Hippocampal formation (tissue), 2 donors: ENCODE measurements at places on chromosomes 12 and 14.

DNA sequence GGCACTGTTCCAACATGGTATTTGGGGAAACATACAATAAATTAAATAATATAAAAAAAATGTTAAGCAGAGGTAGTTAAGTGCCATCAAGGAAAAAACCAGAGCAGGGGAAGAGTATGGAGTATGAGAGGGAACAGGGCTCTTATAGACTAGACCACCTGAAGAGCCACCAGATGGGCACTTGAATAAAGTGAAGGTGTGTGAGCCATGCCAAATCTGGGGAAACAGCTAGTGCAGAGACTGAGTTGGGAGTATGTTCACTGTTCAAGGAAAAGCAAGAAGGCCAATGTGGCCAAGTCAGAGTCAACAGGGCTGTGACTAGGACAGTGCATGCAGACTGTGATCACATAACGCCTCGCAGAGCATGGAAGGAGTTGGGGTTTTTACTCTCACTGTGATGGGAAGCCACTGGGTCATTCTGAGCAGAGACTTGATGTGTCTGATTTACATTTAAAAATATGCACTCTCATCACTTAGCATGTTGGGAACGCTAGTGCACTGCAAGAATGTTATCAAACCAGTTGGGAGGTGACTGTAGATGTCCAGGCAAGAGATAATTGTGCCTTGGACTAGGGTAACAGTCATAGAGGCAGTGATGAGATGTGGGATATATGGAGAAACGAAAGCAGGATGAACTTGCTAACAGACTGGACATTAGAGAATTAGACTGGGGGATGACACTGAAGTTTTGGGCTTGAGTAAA, 25.6 kb downstream of the NDUFA12 start:
- DNase-seq: no peak

DNA sequence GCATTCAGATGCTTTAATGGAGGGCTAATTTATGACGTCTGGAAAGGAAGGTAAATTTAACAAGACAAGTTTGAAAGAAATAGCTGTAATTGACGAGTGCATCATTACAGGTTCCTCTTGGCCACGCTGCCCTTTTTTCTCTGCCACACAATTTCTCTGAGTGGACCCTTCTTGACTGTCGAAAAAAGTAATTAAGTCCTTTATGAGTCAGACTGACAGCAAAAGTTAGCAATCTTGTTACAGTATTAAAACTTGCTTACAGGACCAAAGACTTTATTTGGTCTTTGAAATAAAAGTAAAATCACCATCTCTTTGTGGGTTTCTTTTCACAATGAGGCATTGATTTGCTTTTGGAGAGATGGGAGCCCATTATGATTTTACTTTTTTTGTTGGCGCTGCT, 42.6 kb downstream of the SAMD4A start:
- no peak for DNase-seq

- no peak for DNase-seq
Measured at GRCh38 chr12:102797528-102797927, 119.5 kb downstream of the PAH start.

GRCh38 chr14:88323523-88324199, 592 bp upstream of the KCNK10 start:
- DNase-seq: no peak

GRCh38 chr12:55955344-55955743, 10.5 kb downstream of the PMEL start:
- DNase-seq: no peak

DNA sequence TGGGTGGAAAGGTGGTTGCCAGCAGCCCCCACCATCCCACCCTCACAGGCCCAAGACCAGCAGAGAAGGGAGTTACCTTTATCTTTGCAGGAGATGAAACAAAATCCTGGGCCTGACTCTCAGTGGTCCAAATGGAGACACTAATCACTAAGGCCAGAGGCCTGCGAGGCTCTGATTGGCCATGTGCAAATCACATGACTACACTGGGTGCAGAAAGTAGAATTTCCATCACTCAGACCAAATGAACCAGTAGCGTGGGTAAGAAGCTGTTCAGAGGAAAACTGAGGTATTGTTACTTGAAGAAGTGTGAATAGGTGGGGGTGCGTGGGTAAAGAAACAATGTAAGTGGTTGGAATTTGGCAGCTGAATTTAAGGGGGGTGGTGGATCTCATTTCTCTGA, 20.2 kb upstream of the PPP1CC start:
- DNase-seq: no peak

GRCh38 chr12:107487011-107487680, 198.5 kb upstream of the PWP1 start:
- no peak for DNase-seq

GRCh38 chr14:38866461-38866860, 236.6 kb downstream of the SEC23A start:
- DNase-seq: no peak

GRCh38 chr14:73231981-73232851, 5.1 kb upstream of the PAPLN start:
- DNase-seq: no peak

GRCh38 chr12:113697651-113698509, 226.2 kb upstream of the LHX5 start:
- DNase-seq: no peak

DNA sequence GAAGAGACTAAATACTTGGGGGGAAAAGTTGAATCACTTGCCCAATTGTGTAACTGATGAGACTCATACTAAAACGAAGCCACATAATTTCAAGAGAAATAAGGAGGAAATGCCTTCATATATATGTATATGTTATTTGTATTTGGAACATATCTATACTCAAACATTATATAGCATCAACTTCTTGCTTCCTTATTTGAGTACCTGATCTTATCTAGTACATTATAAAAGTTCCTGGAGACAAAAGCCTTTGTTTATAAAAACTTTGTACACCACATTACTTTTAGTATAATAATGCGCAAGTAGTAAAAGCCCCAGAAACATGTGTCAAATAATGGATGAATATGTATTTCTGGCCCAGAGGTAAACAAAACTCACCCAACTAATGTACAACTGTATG, 92.0 kb downstream of the SLC2A13 start:
- DNase-seq: no peak

DNA sequence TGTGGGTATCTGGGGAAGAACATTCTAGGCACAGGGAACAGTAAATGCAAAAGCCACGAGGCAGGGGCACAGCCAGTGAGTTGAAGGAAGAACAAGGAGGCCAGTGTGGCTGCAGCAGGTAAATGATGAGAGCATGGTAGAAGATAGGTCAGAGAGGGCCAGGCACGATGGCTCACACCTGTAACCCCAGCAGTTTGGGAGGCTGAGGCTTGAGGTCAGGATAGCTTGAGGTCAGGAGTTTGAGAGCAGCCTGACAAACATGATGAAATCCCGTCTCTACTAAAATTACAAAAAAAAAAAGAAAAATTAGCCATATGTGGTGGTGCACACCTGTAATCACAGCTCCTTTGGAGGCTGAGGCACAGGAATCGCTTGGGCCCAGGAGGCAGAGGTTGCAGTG, 86.7 kb upstream of the ESRRB start:
- no peak for DNase-seq

DNA sequence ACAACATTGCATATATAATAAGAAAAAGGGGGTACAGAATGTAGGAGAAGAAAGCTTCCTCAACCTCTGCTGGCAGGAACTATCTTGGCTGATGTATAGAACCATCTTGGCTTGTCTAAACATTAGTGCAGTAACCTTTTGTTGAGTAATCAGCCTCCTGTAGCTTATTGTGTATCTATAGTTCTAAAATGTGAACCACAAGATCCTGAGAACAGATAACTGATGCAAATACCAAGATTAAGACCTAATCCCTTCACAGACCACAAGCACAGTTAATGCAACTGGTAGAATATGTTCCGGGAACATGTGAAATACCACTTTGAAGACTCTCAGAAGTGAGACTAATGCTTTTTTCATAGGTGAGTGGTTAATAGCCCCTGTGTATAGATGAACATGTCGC, 50.7 kb upstream of the KCNC2 start:
- no peak for DNase-seq

DNA sequence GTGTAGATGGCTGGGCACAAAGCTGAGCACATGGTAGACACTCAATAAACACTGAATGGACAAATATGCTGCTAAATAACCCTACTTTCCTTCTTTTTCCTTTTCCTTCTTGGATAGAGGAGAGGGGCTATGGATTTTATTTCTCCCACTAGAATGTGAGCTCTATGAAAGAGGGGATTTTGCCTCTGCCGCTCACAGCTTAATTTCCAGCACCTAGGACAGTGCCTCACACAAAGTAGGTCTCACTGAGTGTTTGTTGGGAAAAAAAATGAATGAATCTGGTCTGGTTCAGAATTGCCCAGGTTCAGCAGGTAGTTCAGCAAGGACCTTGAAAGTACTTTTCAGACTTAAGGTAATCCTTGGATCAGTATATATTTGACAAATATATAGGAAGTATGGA, 65.5 kb downstream of the WSCD2 start:
- no peak for DNase-seq

GRCh38 chr14:75615200-75615599, 36.8 kb downstream of the FLVCR2 start:
- DNase-seq: no peak

DNA sequence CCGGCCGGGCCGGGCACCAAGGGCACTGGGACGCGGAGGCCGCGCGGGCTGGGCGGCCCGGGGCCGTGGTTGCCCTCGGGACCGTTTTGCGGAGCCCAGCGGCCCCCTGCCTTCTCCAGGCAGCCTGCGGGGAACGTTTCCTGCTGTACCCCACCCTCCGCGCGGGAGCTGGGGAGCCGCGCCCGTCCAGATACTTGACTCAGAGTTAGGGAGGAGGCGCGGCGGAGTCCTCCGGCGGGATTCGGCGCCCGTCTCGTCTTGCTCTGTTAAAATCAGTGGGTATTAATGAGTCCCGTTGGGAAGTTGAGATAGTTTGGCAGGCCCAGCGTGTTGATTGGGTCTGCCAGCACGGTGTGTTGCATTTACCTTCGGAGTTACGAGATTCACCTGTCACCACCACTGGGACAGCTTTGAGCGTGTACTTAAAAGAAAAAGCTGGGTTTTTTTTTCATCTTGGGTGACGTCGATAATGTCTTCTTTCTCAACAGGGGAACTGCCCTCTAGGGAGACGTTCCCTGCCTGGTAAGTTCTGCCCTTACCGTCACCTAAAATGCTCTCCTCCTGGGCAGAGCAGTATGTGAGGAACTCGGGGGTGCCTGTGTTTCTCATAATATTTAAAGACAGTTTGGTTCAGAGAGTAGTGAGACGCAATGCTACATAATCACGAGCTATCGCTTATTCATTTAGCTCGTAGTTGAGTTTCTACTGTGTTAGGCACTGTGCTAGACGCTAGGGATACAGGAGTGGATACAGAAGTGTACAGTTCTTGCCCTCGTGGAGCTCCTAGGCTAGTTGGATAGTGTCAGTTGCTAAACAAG, 596 bp downstream of the DLST start:
- DNase-seq: no peak

DNA sequence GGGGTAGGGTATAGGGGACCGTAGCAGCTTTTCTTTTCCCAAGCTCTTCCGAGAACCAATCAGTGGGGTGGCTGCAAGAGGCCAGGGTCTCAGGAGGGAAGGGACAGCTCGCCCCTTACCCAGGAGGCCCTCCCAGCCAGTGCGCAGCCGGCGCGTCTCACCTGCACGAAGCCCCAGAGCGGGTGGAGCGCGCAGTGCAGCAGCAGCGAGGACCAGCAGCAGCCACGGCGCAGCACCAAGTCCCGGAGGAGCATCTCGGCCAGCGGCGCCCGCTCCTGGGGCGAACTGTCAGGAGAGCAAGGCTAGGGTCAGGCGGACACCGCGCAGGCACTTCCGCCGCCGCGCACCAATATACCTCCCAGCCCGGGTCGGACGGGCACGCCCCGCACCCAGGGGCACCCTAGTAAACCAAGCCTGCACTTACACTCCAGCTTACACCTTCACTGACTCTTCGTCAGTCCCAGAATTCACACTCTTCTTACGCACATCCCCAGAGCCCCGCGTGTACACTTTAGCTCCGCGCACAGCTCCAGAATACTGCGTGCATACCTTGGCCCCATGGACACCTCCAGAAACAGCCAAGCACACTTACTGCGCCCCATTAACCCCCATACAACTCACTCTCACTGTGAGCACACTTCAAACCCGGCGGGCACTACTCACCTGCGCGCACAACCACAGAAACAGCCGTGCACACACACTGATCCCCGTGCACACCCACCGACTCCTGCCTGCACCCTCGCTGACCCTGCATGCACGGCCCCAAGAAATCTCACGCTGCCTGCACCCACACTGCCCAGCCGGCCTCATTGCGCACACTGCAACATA, 606 bp downstream of the PRIMA1 start:
- no peak for DNase-seq

GRCh38 chr14:32657081-32657480, 281.6 kb upstream of the NPAS3 start:
- DNase-seq: no peak

- DNase-seq: no peak
Measured at GRCh38 chr12:123263196-123263817, 8.3 kb downstream of the CDK2AP1 start.

- DNase-seq: peak; percentile 40
Measured at GRCh38 chr14:95432144-95433093, 84.0 kb downstream of the SYNE3 start.

- no peak for DNase-seq
Measured at GRCh38 chr14:94373708-94374107, 14.7 kb downstream of the SERPINA1 start.

GRCh38 chr12:101343893-101344292, 63.7 kb downstream of the ARL1 start:
- no peak for DNase-seq

DNA sequence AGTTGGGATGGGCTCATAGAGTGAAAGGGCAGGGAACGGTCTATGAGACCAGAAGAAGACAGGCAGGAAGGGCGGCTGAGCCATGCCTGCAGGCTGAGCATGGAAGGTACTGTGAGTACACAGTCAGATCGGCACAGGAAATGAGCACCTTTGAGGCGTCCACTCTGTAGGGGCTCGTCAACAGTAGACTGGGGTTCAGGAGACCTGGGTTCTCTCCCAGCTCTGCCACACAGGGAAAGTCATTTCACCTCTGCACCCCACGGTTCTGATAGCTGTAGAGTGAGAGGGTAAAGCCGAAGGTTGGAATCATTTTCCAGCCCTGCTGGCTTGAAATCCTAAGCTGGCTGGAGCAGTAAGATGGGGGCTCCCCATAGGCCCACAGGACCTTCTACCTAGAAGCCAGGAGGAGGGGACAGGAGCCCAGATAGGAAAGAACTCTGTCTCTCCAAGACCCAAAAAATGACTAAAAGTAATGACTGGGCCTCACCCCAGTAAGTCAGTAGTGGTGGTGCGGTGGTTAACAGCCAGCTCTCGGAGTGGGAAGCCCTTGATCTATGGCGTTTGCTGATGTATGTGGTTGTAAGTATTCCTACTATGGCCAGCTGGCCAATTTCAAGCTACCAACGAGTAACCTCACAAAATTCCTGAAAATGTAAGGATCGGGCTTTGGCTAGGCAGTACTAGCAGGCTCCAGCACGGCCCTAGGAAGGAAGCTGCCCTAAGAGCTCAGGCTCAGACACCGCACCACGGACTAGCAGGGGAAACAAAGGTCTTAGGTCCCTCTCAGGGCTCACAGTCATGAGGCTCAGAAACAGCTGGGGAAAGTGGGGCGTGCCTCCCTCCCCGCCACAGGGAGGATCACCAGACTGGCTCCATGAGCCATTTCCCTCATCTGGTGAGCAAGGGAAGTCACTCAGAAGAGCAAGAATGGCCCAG, 10.3 kb upstream of the CD27 start:
- DNase-seq: no peak

- no peak for DNase-seq
Measured at GRCh38 chr14:64676410-64677008, 27.7 kb upstream of the PLEKHG3 start.

- DNase-seq: no peak
Measured at GRCh38 chr14:53715193-53715721, 241.4 kb downstream of the BMP4 start.
